Stimulated activated CD4-positive, alpha-beta T cell treated with anti-CD3 and anti-CD28 coated beads, Interleukin-12 subunit alpha, Interleukin-12 subunit beta, amount 100 ng/mL, for 24 hours (primary cell): ENCODE measurements at places on chromosomes 16 and 17.

DNA sequence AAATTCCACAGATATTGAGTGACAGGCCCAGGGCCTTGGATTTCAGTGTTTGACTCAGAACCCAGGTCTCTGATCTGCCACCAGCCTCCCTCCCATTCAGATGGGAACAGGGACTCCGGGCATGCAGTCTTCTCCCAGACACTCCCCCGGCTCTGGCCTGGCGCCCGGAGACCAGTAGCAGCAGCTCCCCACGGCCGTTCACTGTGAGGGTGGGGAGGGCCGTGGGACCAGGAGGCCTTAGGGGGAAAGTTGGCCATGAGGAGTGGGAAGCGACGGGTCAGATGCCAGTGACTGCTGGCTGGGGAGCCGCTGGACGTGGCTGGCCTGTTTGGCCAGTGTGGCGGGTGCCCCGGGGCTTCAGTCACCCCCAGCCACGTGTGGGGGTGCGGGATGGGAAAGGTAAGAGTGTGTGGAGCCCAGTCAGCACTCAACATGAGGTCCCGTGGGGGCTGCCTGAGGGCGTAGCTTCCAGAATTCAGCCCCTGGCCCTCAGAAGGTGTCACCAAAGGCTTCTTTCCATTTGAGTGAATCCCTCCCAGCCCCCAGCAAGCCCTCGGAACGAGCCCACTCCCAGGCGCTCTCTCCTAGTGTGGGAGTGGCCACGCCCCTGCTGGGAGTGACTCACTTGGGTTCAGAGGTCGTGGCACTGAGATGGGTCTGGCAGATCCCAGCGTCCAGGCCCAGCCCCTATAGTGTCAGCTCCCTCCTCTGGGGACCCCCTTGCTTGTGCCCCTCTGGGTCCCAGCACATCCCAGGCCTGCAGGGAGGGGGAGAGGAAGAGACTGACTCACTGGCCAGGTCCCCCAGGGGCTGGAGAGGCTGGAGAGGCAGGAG, 309.4 kb downstream of the SEC14L1 start:
- no peak for DNase-seq

GRCh38 chr16:23874613-23875294, 39.0 kb downstream of the PRKCB start:
- DNase-seq: no peak

DNA sequence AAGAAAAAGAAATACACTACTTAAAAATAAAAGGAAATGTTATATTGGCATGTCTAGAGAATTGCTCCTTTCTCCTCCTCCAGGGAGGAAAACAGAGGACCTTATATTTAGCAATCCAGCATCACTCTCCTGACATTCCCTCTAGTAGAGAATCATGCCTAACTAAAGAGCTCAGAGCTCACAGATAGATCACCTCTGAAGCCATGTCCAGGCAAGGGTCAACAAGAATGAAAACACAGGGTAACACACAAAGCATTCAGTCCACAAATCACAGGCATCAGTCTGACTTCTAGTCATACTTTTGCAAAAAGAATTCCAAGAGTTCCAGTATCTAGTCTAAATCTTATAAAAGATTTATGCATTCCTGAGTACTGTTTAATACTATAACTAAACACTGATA, 4.4 kb upstream of the HASPIN start:
- DNase-seq: no peak

DNA sequence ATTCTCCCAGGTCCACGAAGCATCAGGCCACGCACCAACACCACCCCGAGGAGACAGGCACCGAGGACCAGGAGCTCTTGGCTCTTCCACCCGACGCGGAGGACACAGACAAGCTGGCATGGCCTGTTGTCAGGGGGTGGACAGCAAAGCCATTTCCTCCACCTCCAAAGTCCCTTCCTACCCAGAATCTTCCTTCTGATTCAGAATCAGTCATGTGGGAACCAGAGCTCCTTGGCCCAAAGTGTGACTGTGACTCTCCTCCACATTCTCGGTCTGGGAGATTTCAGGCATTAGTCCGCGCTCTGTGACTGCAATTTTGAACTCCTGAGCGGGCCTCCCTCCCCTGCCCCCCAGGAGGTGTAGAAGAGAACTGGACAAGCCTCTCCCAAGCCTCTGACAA, 9.2 kb downstream of the DNAH17 start:
- DNase-seq: no peak

- DNase-seq: no peak
These were observed 4.2 kb downstream of the CYTH1 start for GRCh38 chr17:78777881-78778280.

DNA sequence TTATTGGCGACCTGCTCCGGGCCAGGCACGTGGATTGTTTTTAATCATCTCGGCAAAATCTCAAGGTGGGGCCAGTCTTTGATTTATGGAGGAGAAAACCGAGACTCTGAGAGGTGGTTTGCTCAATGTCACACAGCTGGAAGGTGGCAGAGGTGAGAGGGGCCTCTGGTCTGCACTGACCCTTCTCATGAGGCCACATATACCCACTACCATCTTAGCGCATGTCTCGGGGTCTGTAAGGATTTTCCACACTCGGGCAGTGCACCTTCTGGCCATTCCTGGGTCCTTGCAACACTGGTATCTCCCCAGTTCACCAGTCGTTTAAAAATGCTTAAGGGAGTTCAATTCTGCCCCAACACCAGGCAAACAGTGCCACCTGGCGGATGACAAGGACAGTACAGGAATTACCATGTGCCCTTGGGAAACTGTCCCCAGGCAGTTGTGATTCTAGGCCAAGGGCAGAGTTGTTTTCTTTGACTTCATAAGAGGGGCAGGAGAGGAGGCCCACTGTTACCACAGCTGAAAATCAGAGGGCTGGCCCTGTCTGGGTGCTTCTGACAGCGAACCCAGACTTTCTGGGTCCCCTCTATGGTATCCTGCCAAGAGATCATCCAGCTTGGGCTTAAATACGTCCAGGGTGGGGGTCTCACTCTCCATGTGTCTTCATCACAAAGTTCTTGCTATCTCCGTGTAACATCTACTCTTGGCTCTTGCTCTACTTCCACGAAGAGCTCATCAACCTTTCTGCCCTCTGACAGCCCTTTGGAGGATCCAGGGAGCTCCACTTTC, 39.4 kb upstream of the RAI1 start:
- peak; percentile 64 for DNase-seq
